Suprapubic skin (tissue), 4 donors: ENCODE measurements at places on chromosomes 1 and 21. TPM values are rescaled to one million over a fixed set of nuclear protein-coding genes. Genes with fewer than 3 reads are reported as not detected.

The KRTAP23-1 gene
- not detected for total RNA-seq

The SDC3 gene
- 7.7 TPM for total RNA-seq

The C8B gene
- not detected for total RNA-seq

The ST6GALNAC5 gene
- total RNA-seq: 0.49 TPM

The IVL gene
- 213 TPM for total RNA-seq

The CELA2A gene
- total RNA-seq: not detected

The SLC9C2 gene
- not detected for total RNA-seq

The FCGR3B gene
- 1.5 TPM for total RNA-seq

The MTARC1 gene
- 8.7 TPM for total RNA-seq

The GOLT1A gene
- not detected for total RNA-seq

The APOBEC4 gene
- total RNA-seq: not detected

The TYW3 gene
- total RNA-seq: 13.8 TPM

The PCP4 gene
- 12.4 TPM for total RNA-seq

The DDI2 gene
- total RNA-seq: 33.8 TPM

The SEMA4A gene
- 43.8 TPM for total RNA-seq

The DEPDC1 gene
- 9.5 TPM for total RNA-seq

The SH2D1B gene
- not detected for total RNA-seq

- DNase-seq: no peak
Observed at GRCh38 chr1:117534995-117535467, 70.8 kb upstream of the TENT5C start.

GRCh38 chr1:32128479-32128878, 20.6 kb downstream of the KPNA6 start:
- DNase-seq: no peak

- DNase-seq: no peak
Observed at GRCh38 chr1:110152133-110152785, 2.0 kb downstream of the SLC6A17 start.

- no peak for DNase-seq
Observed at GRCh38 chr1:208273386-208274017, 29.3 kb upstream of the PLXNA2 start.

DNA sequence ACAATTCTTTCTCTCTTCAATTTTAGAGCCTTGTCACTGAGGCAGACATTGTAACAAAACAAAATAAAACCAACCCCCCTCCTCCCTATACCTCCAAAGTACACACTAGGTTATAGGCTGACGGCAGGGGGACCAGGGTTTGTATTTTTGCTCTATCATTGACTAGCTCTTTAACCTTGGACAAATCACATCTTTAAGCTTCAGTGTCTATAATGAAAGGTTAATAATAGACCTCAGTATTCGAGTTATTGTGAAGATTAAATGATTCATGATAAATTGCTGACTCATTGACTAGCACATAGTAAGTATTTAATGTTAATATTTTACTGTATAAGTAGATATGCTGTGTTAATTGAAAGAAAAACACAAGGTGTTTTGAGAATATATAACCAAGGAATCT, 1267.6 kb upstream of the ADGRL2 start:
- DNase-seq: no peak

- DNase-seq: no peak
Observed at GRCh38 chr1:181086926-181087325, 1.6 kb upstream of the IER5 start.

GRCh38 chr1:2210786-2211185, 16.2 kb upstream of the FAAP20 start:
- no peak for DNase-seq

DNA sequence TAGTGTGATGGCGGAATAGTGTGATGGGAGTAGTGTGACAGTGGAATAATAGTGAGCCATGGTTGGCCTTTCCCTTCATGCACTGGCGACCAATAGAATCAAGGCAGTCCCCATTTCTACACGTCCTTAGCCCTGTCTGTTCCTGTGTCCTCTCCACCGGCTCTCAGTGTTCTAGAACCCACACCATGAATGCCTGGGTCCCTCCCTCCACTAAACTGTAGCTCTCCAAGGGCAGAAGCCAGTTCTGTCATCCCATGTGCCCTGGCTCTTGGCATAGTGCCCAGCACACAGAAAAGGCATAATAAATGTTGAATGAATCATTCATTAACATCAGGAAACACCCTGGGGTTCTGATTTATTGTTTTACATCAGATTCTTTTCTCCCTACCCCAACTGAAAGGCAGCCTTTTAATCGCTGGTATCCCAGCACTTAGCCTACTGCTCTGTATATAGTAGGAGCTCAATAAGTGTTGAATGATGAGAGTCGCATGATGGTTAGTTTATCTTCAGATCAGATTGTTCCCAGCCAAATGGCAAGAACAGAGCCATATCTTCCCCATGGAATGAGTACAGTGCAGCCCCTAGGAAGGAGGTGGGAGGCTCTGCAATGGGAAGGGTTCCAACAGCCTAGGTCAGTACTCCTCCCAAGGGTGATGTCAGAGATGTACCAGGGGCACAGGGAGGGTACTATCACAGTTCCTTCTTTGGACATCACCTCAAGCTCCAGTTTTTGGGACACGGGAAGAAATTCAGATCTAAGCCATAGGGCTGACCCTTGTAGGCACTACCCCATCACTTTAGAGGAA, 325.7 kb downstream of the HHAT start:
- DNase-seq: no peak

DNA sequence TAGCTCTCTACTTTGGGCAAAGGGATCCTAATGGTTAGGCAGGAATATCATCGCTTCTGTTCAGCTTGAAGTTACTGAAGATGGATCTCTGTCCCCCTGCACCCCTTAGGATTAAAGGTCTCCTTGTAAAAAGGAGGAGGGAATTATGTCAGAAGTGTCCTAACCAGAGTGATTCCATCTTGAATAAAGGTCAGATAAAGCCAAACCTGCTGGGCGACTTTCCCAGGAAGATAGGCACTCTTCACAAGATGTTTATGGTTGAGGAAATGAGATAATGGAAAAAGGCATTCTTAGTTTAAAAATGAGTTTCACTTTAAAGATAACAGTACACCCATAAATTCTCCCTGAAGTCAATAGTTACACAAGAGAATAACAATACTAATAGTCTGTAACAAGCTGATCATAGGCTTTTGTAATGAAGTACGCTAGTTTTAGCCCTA, 1.7 kb upstream of the NENF start:
- no peak for DNase-seq

GRCh38 chr1:53945433-53946251, at the start of gene IFT25:
IFT25 (minus strand) TSS chr1:53945699; CDS start chr1:53940082, 5,617 bp downstream.
- DNase-seq: peak; percentile 99

DNA sequence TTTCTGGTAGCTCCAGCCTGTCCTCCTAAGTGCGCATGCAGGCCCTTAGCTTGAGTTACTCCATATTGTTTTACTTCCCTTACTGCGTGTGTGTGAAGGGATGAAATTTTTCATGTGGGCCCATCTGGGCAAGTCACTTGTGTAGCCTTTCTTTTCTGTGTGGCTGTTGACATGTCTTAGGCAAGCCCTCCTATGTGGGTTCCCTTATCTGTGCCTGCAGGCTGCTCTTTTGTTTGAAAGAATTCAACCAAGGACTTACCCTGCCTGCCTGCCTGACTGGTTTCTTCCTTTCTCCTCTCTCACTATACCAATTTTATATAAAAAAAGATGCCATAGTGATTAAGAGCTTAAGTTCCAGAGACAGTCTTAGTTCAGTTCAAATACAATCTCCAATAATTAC, 249.3 kb downstream of the ATG4C start:
- DNase-seq: no peak

GRCh38 chr1:244159646-244160045, 108.6 kb downstream of the ZBTB18 start:
- DNase-seq: no peak

GRCh38 chr1:196608390-196609369, at the start of gene KCNT2:
KCNT2 (minus strand) TSS chr1:196608440; CDS start chr1:196608309, 131 bp downstream.
- DNase-seq: peak; percentile 83

DNA sequence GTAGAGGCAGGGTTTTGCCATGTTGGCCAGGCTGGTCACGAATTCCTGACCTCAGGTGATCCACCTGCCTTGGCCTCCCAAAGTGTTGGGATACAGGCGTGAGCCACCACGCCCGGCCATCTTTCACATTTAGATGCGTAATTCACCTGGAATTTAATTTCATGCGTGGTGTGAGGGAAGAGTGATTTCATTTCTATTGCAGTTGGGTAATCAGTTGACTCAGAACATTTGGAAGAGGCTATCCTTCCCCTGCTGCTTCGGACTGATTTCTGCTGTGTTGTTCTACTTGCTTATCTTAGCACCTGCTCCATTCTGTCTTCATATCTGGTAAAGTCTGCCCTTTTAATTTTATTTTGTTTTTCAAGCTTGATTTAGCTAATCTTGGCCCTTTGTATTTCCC, 19.1 kb downstream of the DIP2A start:
- DNase-seq: no peak

- no peak for DNase-seq
Observed at GRCh38 chr1:62389531-62389930, 47.3 kb upstream of the USP1 start.

DNA sequence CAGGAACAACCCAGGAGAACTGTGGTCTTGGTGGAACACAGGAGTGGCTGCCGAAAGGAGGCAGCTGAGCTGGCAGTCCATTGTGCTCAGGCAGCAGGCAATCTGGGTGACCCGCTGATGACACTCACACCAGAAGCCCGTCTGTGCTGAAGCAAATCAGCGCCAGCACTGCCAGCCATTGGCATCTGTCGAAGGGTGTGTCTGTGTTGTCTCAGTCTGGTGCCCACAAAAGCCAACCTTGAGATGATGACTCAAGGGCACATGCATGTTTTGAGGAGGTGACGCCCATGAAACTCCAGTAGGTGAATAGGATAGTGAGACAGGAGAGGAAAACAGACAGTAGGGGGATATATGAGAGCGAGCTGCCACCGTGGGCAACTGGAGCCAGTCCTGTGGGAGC, 167.3 kb downstream of the KAZN start:
- no peak for DNase-seq

GRCh38 chr1:172897738-172898137, 153.0 kb downstream of the TNFSF18 start:
- DNase-seq: no peak

GRCh38 chr1:29169976-29170375, 11.7 kb downstream of the SRSF4 start:
- no peak for DNase-seq

DNA sequence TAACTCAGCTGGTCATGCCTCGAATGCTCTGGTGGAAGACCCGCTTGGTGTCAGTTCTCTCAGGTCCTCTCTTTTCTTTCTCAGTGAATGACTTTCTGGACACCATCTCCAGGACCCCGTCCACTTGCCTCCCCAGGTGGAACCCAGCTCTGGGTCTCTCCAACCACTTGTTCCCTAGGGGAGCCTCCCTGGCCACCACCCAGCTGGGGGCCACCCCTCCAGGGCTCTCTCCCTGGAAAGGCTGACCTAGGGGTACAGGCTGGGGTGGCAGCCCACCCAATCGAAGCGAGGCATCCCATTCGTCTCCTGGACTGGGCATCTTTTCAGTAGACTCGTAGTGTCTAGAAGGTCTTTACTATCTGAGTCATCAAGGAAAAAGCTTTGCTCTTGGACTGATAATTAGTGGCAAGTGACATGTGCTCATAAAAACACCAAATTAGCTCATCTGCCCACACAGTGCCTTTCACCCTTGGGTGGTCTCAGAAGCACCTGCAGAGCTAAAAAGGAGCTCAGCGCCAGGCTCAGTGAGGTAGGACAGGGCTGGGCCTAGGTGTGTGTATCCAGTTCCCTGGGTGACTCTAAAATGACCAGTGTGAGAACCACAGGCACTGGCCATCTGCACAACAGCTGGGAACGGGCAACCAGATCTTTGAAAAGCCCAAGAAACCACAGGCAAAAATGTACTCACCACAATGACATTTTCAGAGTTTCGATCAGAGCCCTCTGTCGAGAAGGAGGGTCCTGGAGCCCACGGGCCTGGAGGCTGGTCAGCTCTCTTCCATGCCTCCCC, 2.4 kb upstream of the PDXK start:
- DNase-seq: no peak
